Activated naive CD4-positive, alpha-beta T cell treated with Interleukin-2 at 50 U/mL for 16 hours (primary cell): ENCODE measurements at places on chromosomes 12 and 14.

- DNase-seq = no peak
Observed at GRCh38 chr12:104571328-104571727, 114.6 kb downstream of the CHST11 start.

DNA sequence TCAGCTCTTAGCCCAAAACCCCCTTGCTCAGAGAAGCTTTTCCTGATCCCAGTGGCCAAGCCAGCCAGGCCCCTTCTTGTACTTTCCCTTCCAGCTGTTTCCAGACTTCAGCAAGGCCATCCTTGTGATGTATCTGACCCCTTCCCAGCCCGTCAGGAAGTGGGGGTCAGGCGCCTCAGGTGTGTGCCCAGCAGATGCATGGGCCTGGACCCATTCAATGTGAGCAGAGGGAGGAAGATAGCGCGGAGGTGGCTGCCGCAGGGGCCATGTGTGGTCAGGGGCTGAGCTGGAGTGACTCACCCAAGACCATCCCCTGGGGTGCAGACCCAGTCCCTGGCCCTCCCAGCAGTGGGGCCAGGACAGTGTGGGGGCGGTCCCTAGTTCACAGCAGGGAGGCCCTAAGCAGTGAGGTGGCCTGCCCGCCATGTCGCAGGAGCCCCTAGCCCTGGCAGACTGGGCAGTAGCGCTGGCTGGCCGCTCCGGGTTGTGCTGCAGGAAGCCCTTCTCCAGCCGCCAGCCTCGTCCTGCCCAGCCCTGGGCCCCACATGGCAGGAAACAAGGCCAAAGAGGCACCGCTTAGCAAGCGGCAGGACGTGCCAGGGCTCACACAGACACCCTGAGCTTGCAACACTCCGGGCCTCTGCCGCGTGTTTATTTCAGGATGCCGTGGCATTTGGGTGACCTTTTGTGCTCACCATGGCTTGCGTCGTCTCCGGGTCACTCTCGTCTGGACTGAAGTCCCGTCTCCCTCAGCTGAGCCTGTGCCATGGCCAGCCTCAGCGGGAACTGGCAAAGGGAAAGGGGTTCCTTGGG, 12.0 kb downstream of the ADSS1 start:
- DNase-seq = no peak

DNA sequence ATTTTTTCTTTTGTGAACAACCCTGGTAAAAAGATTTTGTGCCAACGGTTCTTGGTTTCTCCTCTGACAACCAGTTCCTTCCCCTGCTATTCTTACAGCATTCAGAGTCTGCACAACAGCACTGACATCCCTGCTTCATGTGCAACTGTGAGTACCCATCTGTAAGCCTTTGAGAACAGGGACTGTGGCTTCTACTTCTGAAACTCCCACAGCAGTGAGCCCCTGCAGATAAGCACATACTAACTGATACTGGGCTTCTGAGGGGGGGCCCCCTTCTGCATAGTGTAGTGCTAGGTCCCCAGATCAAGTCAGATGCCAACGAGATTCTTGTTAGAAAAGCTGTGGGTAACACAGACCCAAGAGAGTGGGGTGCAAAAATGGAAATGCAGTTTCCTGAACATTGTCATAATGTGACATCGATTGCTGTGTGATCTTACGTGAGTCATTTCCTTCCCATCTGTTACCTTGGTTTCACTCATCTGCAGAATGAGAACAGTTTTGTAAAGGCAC, 11.1 kb upstream of the NINJ2 start:
- DNase-seq = peak; percentile 84

GRCh38 chr12:113847856-113848255, 118.3 kb downstream of the RBM19 start:
- no peak for DNase-seq

DNA sequence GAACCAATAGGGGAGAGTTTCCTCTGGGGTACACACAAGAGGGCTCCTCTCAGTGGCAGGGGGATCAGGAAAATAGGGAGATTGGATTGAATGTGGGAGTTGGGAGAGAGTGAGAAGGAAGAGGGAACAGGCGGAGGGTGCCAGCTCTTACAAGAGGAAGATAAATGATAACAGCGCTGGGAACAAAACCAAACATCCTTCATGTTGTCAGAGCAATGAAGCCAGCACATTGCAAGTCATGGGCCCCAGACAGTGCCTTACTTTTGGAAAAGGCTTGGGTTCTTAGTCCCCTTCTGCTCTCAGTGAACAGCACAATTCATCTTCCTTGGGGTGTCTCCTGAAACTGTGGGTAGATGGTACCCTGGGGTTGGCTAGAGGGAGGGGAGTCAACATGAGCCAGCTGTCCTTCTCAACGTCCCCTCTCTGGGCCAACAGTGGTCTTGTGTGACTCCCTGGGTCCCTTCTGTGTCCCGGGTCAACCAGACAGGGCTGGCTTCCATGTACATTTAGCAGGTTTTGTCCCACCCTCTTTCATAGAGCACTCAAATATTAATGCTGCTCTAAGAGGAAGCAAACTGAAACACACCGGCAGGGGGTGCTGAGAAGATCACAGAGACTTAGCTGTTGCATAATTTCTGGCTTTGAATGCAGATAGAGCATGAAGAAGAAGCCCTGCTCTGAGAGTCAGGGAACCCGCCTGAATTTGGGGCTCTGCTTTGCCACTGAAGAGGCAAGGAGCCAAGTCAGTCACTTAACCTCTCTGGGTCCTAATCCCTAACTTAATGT, 138.5 kb downstream of the ESRRB start:
- DNase-seq = no peak

DNA sequence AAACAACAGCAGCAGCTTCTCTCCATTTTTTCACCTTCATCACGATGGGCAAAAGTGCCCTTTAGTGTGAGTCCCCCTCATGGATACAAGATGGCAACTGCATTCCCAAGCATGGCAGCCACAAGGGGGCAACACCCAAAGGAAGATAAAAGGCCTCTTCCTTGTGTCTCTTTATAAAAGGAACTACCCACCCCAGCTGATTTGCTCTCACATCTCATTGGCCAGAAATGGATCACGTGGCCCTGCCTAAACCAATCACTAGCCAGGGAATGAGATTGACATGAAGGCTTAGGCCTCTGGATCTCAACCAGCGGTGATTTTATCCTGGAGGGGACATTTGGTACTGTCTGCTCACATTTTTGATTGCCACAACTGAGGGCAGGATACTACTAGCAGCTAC, 21.9 kb upstream of the IFT81 start:
- peak; percentile 39 for DNase-seq

- DNase-seq = peak; percentile 7
Observed at GRCh38 chr14:81990312-81990761, 456.7 kb upstream of the SEL1L start.

DNA sequence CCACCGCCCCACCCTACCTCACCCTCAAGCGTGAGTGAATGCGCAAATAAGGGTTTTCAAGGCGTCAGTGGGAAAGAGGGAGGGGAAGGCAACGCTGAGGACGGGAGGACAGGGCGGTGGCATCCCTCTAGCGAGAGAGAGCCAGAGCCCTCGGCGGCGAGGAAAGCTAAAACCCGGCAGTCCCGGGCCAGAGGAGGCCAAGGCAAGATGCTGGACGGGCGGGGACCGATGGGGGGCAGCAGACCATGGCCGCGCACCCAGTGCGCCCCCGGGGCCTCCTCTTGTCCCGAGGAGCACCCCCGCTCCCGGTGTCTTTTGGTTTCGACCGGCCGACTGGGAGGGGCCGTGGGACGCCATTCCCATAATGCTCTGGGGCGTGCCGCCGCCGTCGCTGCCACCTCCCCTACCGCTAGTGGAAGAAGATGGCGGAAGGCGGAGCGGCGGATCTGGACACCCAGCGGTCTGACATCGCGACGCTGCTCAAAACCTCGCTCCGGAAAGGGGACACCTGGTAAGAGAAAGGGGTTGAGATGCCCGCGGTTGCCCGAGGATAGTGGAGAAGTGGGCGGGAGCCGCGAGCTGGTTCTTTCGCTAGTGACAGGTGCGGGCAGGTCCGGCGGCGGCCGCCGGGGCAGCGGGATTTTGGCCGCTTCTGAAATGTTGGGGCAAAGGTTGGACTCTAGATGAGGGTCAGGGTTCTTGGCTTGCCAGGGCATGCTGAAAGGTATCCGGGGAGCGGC, at the start of gene USP15:
TSS of gene USP15 (plus strand) at position 412 of the 740 bp plus-strand sequence. CDS start at position 423, 11 bp downstream.
- DNase-seq = peak; percentile 97

- DNase-seq = no peak
Observed at GRCh38 chr12:58248599-58248998, 307.2 kb downstream of the ATP23 start.

GRCh38 chr14:69664865-69665526, 53.6 kb downstream of the SUSD6 start:
- no peak for DNase-seq

GRCh38 chr12:90858252-90858651, 96.7 kb downstream of the CCER1 start:
- no peak for DNase-seq

DNA sequence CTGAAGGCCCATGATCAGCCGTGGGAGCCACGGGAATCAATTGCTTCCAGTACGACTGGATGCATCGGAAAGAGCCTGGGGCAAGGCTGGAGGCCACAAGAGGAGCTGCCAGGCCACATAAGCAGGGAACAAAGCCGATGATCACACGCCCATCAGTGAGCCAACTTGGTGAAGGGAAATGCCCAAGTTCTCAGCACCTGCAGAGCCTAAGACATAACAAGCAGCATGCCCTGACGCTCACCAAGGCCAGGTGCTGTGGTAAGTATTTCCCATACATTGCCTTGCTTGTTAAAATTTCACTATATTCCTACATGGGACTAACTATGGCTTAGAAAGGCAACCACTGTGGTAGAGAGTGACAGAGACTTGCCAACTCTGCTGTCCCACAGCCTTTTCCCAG, 555.9 kb downstream of the BCL11B start:
- DNase-seq = no peak

GRCh38 chr14:99774556-99775307, 18.5 kb upstream of the EML1 start:
- DNase-seq = no peak

DNA sequence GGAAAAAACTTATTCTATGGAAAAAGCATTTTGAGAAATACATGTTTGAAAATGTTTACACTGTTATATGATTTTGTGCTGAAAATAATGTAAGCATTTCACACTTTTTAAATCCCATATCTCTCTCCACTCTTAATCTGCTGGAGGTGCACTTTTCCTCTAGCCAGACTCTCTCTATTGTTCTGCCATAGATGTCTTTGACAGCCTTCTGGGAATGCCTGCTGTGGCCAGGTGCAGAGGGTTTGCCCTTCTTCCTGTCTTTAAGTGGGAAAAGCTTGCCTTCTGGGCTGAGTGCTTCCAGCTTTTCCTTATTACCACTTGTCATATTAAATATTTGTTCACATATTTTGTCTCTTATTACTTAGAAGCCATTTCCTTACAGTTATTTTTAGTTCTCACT, 60.1 kb upstream of the PPM1H start:
- no peak for DNase-seq

DNA sequence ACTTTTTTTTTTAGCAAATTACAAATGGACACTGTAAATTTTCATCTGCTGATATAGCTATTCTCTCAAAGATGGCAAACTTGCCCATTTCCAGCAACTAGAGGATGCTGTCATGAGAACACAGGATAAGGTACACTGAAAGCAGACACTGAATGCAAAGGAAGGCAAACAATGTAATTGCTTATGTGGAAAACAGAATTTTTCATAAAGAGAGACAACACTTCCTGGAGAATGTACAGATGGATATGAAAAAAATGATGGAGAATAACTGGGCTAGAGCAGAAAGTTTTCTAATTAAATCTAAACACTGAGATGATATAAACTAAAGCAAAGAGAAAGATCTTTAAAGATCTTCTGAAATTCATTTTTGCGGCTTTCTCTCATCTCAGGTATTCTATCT, 581 bp downstream of the CD69 start:
- DNase-seq = no peak

DNA sequence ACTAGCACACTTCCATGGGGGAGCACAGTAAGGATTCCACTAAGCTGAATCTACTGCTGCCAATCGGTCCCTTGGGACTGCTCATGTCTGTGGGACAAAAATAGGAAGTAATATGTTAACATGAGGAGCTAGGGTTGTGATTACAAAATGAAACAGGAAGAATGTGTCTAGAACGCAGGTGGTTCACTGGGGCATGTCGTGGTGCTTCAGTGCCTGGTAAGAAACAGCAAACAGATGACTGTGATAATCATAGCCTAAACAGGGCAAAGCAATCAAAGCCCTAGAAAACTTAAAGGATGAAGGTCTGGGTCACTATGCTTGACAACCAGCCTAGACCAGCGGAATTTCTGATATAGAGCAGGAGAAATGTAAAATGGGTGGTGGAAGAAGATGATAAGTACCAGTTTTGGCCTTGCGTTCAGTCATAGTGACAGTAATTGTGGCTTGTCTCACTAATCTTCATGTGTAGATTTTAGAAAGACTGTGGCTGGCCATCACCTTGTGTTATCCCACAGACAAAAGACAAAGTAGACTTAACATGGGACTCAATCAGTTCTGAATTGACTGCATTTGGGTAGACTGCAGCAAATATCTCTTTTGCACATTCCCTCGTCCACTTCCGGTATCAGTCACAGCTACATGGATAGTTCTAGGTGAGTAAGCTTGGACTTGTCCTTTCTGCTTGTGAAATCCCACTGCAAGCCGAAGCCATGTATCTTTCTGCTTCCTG, 51.4 kb downstream of the WASHC3 start:
- no peak for DNase-seq

GRCh38 chr12:75508159-75508558, 3.2 kb downstream of the KRR1 start:
- DNase-seq = no peak

GRCh38 chr12:79128956-79129355, 264.4 kb downstream of the SYT1 start:
- DNase-seq = no peak

DNA sequence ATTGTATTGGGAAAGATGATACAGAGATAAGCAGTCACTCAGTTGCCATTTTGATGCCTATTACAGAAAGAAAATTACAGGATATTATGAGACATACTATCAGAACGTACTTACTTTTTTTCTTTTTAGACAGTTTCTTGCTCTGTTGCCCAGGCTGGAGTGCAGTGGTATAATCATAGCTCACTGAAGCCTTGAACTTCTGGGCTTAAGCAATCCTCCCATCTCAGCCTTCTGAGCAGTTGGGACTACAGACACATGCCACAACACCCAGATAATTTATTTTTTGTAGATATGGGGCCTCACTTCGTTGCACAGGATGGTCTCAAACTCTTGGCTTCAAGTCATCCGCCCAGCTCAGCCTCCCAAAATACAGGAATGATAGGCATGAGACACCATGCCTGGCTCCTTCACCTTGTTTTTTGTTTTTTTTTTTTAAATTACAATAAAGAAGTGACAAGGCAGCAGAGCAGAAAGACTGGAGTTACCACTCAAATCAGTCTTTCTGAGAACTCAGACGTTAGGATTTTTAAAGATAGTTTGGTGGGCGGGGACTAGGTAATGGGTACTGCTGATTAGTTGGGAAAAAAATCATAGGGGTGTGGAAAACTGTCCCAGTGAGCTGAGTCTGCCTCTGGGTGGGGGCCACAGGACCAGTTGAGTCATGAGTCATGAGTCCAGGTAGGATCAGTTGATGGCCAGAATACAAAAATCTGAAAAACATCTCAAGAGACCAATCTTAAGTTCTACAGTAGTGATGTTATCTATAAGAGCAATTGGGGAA, 11.5 kb upstream of the CPM start:
- no peak for DNase-seq

GRCh38 chr14:33110737-33111443, 172.2 kb downstream of the NPAS3 start:
- no peak for DNase-seq

- DNase-seq = no peak
Observed at GRCh38 chr12:64598831-64599230, 11.5 kb upstream of the RASSF3 start.

GRCh38 chr12:127650626-127651025, 616.3 kb upstream of the TMEM132C start:
- DNase-seq = no peak

- no peak for DNase-seq
Observed at GRCh38 chr12:50453872-50454271, 50.9 kb upstream of the DIP2B start.
